ENCODE measurements at places on chromosomes 1 and 21.

GRCh38 chr1:44068442-44068921 is 37.2 kb upstream of the SLC6A9 start:
- DNase-seq: no peak

GRCh38 chr21:46265736-46266525 is 19.5 kb downstream of the MCM3AP start:
- DNase-seq: no peak

- DNase-seq: no peak
Measured at GRCh38 chr1:10663678-10664035, 132.8 kb downstream of the CASZ1 start.

DNA sequence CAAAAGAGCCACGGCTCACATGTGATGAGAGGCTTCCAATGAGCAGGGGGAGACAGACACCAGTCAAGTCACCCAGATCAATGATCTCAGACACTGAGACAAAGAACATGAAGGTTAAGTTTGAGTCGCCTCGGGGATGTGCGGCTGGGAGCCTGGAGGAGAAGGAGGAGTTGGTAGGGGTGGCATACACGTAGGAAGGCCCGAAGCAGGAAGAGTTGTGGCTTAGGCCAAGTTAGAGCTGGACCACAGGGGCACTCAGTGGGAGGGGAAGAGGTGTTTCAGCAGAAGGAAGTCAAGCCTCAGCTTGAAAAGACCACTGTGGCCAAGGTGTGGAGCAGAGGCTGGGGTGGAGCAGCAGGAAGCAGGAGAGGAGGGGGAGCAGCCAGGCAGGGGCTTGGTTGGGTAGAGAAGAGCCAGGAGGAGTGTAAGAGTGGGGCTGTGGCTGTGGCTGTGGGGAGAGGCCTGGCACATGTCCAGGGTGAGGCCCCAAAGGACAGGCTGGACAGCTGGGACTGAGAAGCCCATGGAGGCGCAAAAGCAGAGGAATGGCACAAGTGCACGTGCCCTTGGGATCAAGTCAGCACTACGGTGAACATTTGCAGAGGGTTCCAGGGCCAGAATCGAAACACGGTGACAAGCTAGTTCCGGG is 27.6 kb downstream of the CTNNBIP1 start:
- DNase-seq: no peak

- no peak for DNase-seq
Measured at GRCh38 chr21:38619992-38620479, 121.8 kb upstream of the ERG start.

GRCh38 chr1:48229317-48229716 is 6.8 kb downstream of the SLC5A9 start:
- DNase-seq: no peak

GRCh38 chr1:66938613-66939012 is 13.8 kb downstream of the MIER1 start:
- DNase-seq: no peak

DNA sequence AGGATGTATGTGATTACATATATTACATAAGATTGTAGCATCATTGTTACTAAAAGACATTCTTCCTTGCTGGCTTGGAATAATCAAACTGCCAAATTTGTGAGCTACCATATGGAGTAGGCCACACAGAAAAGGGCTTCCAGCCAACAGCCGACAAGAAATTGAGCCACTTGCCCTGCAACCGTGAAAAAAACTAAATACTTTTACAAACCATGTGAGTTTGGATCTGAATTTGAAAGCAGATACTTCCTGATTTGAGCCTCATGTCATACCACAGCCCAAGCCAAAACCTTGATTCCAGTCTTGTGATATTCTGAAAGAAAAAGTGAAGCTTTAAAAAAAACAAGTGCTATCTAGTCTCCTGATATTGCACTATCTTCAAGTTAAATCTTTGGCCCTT is 55.6 kb upstream of the PRMT6 start:
- no peak for DNase-seq

- DNase-seq: peak; percentile 39
Measured at GRCh38 chr1:41810446-41810845, 108.3 kb downstream of the HIVEP3 start.
